HepG2 (cell line): ENCODE measurements at places on chromosomes 5 and 9.

DNA sequence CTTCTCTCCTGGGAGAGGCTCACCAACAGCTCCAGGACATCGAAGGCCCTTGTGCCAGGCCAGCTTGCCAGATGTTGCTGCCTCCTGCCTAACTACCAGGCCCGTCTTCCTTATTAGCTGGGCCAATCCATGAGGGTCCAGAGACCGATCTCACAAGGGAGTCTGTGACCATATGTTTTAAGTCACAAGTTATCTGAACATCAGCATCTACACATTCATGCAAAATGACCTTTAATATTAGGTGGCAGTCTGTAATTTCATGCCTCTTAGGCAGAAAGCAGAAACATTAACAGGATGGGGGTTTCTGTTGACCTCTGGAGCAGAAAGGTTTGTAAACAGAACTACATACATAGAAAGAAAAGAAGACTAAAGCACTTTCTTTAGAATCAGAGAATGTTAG, 75.1 kb upstream of the SLC25A51 start:
- no peaks in the 10 kb centered on the region for H3K27me3 ChIP-seq
- no peak overlapping the region for H3K4me3 ChIP-seq
- DNase-seq: no peak
- H3K36me3 ChIP-seq: peaks cover 72% of the 10 kb centered on the region
- H3K4me1 ChIP-seq: 0 out of 2 replicates have a peak, but pooled peaks cover 5% of the 10 kb centered on the region
- H3K27ac ChIP-seq: no peak overlapping the region

DNA sequence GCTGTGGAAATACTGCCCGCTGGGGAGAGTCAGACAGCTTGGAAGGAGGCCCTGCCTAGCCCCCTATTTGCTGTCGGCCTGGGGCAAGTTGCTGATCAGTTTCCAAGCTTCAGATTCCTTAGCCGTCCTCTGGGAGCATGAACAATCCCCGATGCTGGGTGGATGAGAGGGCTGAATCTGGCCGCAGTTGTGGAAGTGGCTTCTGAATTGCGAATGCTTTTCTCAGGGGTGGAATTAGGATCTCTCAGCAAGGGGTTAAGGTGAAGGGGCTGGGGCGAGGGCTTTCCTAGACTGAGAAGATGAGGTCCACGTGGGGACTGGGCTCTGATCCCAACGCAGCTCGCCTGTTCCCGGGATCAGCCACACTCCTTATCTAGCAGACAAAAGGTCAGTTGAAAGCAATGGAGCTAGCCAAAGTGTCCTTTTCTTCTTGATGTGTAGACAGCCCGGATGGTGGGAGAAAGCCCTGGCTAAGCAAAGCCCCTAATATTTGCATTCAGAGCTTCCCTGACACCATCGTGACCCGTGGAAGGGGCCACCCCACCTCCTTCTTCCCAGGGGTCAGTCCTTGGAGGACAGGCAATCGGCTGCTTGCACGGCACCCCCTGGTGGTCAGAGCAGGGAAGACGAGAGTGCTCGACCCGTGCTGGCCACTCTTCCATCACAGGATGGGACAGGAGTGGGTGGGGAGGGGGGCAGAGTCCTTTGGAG, 54.9 kb downstream of the COL15A1 start:
- H3K4me1 ChIP-seq: no peaks in the 10 kb centered on the region
- H3K27ac ChIP-seq: no peak overlapping the region
- H3K4me3 ChIP-seq: no peak overlapping the region
- DNase-seq: peak; percentile 20
- peaks cover 9% of the 10 kb centered on the region; the same call in 1 of the 3 replicates for H3K27me3 ChIP-seq

DNA sequence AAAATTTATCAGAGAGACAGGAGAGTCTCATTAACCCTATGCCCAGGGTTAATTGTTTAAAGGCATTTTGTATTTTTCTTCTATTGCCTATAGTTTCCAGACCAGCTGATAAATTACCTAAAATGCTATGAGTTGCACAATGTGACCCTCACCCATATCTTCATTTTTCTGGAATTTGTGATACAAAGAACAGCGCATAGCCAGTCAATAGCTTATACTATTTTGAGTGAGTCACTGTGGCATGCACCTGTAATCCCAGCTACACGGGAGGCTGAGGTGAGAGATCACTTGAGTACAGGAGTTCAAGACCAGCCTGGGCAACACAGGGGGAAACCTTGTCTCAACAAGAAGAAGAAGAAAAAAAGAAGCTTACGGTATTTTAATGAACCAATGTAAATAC, 2.8 kb downstream of the C9orf153 start:
- H3K36me3 ChIP-seq: no peaks in the 10 kb centered on the region
- no peaks in the 10 kb centered on the region for H3K27me3 ChIP-seq
- H3K4me3 ChIP-seq: no peak overlapping the region
- no peaks in the 10 kb centered on the region for H3K4me1 ChIP-seq
- H3K27ac ChIP-seq: no peak overlapping the region

DNA sequence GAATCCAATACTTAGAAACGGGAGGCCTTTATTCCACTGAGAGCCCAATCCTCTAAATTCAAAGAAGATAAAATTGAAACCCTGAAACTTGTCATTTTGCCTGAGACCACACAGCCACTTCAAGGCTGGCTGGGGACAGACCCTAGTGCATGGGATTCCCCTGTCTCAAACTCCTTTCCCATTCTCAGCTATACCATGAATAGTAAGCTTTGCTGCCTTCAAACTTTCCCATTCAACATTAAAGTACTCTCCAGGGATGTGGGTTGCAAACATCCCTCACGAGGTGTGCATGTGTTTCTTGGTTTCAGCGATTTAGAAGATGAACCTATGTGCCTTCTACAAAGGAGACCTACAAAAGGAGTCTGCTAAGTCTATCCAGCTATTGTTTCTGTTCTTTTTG, 64.6 kb downstream of the GABRB2 start:
- H3K27me3 ChIP-seq: no peaks in the 10 kb centered on the region
- no peak for DNase-seq
- H3K36me3 ChIP-seq: no peaks in the 10 kb centered on the region
- H3K27ac ChIP-seq: no peak overlapping the region
- H3K4me3 ChIP-seq: no peak overlapping the region
